Mucosa of gallbladder (tissue), 1 donor: ENCODE measurements at places on chromosomes 5 and 9. TPM values are rescaled to one million over a fixed set of nuclear protein-coding genes. Genes with fewer than 3 reads are reported as not detected.

GRCh38 chr9:126623667-126624478 is 10.1 kb downstream of the LMX1B start:
- DNase-seq, result no peak

- DNase-seq, result peak; percentile 55
These were observed 8.1 kb downstream of the FAM193B start for GRCh38 chr5:177546258-177546741.

The STKLD1 gene
- 1.1 TPM for total RNA-seq

- DNase-seq, result peak; percentile 22
These were observed 397.1 kb downstream of the MAN2A1 start for GRCh38 chr5:110086658-110087388.
